ENCODE measurements at places on chromosomes 3 and 15. TPM values are rescaled to one million over a fixed set of nuclear protein-coding genes. Genes with fewer than 3 reads are reported as not detected.

The CHAC1 gene
- 31.0 TPM for total RNA-seq

The APOD gene
- total RNA-seq: not detected

The MEIS2 gene
- 0.30 TPM for total RNA-seq

The ITIH3 gene
- total RNA-seq: 0.37 TPM

The UCN2 gene
- 0.46 TPM for total RNA-seq

The JMJD7 gene
- 14.8 TPM for total RNA-seq

The TRPC1 gene
- total RNA-seq: 20.0 TPM

The TNNC1 gene
- 5.6 TPM for total RNA-seq

DNA sequence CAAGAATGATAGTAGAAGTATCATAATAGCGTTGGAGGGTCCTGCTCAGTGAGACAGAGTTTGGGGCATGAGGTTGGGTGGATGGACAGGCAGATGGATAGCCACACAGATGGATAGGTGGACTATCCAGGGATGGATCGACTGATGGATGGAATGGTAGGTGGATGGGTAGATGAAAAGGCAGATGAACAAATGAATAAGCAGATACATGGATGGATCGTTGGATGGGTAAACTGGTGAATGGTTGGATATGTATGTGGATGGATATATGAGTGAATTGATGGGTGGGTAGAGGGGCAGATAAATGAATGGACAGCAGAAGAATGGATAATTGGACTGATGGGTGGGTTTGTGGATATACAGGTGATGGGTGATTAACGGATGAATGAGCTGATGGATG lies 9.5 kb downstream of the CPNE9 start:
- H3K4me3 ChIP-seq: no peak overlapping the region
- H3K4me1 ChIP-seq: peaks cover 5% of the 10 kb centered on the region
- no peaks in the 10 kb centered on the region for H3K36me3 ChIP-seq
- peaks cover 35% of the 10 kb centered on the region for H3K27me3 ChIP-seq
- no peak for DNase-seq

GRCh38 chr3:95154766-95155165 lies 1091.9 kb downstream of the NSUN3 start:
- DNase-seq: no peak
- H3K27me3 ChIP-seq: no peaks in the 10 kb centered on the region
- no peak overlapping the region for H3K4me3 ChIP-seq
- no peak overlapping the region for H3K27ac ChIP-seq

- no peaks in the 10 kb centered on the region for H3K4me1 ChIP-seq
- no peaks in the 10 kb centered on the region for H3K36me3 ChIP-seq
- no peak for DNase-seq
These were observed 79.8 kb downstream of the EPHB1 start for GRCh38 chr3:134874737-134875413.

- H3K27me3 ChIP-seq: no peaks in the 10 kb centered on the region
- no peak overlapping the region for H3K4me3 ChIP-seq
- no peaks in the 10 kb centered on the region for H3K4me1 ChIP-seq
- no peaks in the 10 kb centered on the region for H3K36me3 ChIP-seq
These were observed 20.0 kb downstream of the ATP2B2 start for GRCh38 chr3:10485380-10485779.

DNA sequence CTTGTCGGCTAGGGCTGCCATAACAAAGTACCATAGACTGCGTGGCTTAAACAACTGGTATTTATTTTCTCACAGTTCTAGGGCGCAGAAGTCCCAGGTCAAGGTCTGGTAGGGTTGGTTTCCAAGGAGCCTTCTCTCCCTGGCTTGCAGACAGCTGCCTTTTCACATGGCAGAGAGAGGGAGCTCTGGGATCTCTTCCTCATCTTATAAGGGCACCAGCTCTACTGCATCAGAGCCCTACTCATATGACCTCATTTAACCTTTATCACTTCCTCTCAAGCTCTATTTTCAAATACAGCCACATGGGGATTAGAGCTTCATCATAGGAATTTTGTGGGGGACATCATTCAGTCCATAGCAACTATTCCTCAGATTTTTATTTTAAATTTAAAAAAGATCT lies 17.6 kb upstream of the PAQR9 start:
- no peak overlapping the region for H3K4me3 ChIP-seq
- no peak for DNase-seq
- no peak overlapping the region for H3K27ac ChIP-seq
- H3K36me3 ChIP-seq: no peaks in the 10 kb centered on the region
- peaks cover 18% of the 10 kb centered on the region for H3K4me1 ChIP-seq

GRCh38 chr3:46378426-46378942 lies 7.7 kb downstream of the CCR5 start:
- peak; percentile 79 for DNase-seq
- H3K36me3 ChIP-seq: no peaks in the 10 kb centered on the region
- no peak overlapping the region for H3K4me3 ChIP-seq

- no peak overlapping the region for H3K4me3 ChIP-seq
- DNase-seq: no peak
- no peaks in the 10 kb centered on the region for H3K36me3 ChIP-seq
These were observed 108.8 kb upstream of the RAD18 start for GRCh38 chr3:9071936-9072666.

DNA sequence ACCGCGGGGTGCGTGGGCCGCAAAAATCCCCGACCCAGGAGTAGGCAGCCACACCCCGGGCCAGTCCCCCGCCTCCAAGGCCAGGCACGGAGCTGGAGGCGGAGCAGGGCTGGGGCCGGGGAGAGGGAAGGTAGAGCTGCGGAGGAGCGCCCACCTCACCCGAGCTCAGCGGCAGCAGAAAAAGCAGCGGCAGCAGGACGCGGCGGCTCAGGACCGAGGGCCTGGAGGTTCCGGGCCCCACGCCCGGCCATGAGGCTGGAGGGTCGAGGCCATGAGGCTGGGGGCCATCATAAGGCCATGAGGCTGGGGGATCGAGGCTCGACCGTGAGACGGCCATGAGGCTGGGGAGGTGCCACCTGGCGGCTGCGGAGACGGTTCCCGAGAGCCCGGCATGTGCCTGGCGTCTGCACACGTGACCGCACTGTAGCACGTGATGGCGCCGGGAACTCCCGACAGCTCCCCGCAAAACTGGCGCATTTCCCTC lies 32.9 kb upstream of the PRSS50 start:
- H3K4me1 ChIP-seq: peaks cover 10% of the 10 kb centered on the region
- no peak overlapping the region for H3K4me3 ChIP-seq
- no peaks in the 10 kb centered on the region for H3K36me3 ChIP-seq
- no peak for DNase-seq

- no peaks in the 10 kb centered on the region for H3K27me3 ChIP-seq
- peaks cover 4% of the 10 kb centered on the region for H3K36me3 ChIP-seq
- no peak for DNase-seq
These were observed 199.6 kb downstream of the EFHB start for GRCh38 chr3:19734453-19734852.

- no peaks in the 10 kb centered on the region for H3K36me3 ChIP-seq
- no peak overlapping the region for H3K4me3 ChIP-seq
These were observed 55.6 kb downstream of the CGGBP1 start for GRCh38 chr3:88003115-88003755.
